CD4-positive, alpha-beta T cell treated with Interleukin-17A for 4 hours (primary cell): ENCODE measurements at places on chromosomes 2 and 18.

DNA sequence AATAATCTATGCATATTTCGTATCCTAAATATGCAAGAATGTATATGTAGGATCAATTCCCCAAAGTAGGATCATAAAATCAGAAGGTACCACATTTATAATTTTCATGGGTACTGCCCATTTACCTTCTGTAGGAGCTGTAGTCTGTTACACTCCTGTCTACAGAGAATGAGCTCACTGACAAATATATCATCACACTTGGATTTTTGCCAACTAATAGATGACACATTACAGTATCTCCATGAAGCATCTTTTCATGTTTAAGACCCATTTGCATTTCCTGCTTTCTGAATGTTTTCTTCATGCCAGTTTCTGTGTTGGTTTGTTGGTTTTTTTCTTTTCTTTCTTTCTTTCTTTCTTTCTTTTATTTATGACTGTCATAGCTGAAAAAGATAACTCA lies 70.9 kb upstream of the EML6 start:
- DNase-seq = no peak

DNA sequence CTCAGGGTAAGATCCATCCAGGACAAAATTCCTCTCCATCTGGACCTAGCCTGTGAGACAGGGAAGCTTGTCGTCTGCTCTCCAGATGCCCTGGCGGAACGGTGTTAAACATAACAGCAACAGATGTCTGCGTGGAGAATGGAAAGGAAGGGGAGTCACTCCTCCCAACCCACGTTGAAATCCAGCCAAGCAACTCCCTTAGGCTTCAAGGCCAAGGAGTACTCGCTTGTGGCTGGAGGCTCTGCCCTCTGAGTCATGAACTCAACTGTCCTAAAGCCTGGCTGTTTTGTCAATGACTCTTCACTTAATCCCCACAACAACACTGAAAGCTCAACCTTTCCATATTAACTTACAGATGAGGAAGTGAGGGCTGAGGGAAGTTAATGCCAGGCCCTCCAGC lies 42.2 kb downstream of the TPO start:
- DNase-seq = no peak

DNA sequence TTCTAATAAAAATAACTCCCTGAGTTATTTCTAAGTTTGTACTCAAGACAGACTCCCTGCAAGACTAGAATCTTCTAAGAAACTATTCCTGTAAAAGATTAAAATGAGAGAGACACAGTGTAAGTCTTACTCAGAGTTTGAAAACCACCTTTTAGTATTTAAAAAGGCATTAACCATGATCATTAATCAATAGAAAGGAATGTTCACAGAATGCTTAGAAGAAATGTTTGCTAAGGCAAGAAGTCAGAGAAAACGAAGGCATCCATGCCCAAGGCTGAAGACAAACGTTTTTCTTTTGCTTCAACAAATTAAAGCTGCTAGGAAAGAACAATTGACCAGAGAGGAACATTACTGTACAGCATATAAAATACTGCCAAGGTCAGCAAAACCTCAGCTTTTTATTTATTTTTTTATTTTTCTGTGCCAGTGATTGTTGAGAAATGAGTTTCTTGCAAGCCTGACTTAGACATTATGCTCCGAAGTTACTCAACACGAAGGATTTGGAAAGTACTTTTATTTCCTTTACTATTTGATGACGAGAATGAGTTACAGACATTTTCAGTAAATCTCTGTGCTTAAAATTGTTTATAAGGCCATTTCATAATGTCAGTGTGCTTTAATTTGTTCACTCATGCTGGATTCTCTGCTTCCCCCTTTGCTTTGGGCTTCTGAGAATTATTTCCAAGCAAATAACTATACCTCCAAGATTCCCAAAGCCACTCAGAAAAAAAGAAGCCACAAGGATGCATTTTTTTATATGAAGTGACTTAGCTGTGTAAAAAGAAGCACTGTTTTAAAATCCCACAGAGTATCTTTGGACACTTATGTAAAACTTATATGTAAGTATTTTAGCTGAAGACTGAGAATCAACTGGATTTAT lies 20.5 kb downstream of the RND3 start:
- no peak for DNase-seq

GRCh38 chr18:61541673-61542072 lies 208.4 kb downstream of the CDH20 start:
- DNase-seq = no peak

DNA sequence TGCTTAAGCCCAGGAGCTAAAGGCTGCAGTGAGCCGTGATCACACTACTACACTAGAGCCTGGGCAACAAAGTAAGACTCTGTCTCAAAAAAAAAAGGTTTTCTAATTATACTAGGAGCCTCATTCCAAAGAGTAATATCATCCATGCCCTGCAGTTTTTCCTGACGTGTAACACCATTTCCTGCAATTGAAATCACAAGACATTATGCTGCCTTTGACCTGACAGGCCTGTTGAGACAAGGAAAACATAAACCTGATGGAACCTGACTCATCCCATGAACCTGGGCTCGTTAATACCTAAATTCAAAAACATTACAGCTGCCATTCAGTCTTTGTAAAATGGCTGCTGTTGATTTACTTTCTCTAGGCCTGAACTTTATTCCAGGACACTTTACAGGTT lies 58.7 kb upstream of the PEX13 start:
- no peak for DNase-seq

DNA sequence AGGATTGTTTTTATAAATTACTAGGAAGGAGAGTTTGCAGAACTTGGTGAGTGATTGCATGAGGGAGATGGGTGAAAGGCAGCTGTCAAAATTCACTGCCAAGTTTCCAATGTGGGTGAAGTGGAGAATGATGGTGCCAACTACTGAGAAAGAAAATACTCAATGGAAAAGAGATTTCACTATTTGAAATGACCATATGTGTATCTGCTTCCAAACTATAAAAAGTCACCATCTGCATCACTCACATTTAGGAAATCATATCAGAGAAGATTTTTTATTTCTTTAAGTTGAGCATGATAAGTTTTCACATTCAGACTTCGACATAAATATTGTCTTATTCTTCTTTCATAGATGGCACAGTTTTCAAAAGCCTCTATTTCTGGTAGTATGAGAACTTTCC lies 570.0 kb upstream of the DSEL start:
- DNase-seq = no peak

DNA sequence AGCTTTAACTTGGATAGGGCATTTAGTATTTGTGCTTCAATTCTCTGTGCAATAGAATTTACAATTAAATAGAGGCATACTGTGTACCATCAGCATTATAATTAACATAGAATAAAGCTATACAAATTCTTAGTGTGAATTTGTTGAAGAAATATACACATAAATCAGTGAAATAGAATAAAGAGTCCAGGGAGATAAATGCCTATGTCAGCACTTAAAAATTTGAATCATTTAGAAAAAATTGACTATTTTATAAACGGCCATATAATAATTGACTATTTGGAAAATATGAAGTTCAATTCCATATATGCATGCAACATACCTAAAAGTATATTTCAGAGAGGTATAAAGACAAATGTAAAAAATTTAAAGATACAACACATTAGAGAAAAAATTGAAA lies 348.7 kb downstream of the NR4A2 start:
- no peak for DNase-seq

DNA sequence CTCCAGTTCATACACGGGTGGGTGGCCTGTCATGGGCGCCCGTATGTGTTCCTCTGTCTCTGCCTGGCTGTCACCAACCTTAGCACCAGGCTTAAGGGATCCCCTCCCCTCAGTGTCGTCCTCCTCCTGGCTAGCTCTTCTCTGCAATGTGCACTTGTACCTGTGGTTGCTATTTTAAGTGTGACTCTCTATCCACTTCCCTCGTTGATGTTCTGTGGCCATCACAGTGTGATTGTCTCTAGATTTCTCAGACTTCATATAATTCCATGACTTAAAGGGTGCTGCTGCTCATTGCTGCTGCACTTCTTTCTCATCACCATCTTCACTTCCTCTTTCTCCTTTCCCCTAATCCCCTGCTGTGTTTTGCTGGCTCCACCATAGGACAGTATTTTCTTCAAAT lies 143.4 kb downstream of the EML6 start:
- DNase-seq = no peak

- no peak for DNase-seq
These were observed 11.4 kb downstream of the AGAP1 start for GRCh38 chr2:235505181-235505741.

DNA sequence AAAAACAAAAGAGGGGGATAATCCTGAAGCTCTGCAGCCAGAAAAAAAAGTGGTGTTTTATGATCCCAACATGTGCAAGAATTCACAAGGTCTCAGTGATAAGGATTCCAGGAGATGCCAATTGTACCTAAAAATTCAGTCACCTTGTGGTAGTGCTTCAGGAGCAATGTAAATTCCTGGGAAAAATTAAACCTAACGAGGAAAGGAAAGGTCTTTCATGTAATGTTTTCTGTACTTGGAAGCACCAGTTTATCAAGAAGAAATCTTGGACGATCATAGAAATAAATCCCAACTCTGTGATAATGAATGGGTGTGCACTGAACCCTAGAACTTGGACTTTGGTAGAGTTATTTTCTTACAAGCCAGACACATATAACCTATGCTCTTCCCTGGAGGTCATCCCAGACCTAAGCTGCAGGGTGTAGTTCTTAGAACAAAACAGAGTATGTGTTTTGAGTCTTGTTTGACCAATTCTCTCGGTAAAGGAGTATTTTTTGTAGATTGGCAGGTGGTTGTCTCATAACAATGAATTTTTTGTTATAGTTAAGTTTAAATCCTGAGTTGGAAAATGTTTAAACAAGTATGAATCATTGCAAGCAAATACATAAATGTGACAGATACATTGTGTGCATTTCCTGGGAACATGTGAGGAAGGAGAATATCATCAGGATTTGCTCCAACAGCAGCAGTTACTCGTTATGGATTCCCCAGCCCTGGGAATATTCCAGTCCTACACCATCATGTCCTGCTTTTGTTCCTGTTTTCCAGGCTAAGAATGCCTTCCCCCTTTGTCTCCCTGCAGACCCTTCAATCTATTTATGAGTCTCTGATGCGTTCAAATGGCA lies 224.6 kb downstream of the NAPG start:
- no peak for DNase-seq

DNA sequence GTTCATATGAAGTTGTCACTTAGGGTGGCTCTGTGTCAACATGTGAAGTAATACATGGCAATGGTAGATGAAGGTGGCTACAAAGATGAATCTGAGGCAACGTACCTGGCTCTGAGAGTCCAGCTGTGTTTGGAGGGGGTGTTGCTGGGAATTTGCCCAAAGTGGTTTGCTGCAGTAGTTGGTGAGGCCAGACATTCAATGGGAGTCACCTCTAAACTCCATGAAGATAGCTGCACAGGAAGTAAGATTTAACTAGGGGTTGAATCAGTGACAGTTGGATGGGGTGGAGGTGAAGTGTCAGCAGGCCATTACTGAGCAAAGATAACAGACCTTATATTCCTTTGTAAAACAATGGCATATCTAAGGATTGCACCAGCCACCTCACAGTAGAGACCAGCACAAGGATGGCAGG lies 71.8 kb downstream of the NUP35 start:
- no peak for DNase-seq

- DNase-seq = no peak
These were observed 71.2 kb upstream of the SEC11C start for GRCh38 chr18:59068276-59069071.

DNA sequence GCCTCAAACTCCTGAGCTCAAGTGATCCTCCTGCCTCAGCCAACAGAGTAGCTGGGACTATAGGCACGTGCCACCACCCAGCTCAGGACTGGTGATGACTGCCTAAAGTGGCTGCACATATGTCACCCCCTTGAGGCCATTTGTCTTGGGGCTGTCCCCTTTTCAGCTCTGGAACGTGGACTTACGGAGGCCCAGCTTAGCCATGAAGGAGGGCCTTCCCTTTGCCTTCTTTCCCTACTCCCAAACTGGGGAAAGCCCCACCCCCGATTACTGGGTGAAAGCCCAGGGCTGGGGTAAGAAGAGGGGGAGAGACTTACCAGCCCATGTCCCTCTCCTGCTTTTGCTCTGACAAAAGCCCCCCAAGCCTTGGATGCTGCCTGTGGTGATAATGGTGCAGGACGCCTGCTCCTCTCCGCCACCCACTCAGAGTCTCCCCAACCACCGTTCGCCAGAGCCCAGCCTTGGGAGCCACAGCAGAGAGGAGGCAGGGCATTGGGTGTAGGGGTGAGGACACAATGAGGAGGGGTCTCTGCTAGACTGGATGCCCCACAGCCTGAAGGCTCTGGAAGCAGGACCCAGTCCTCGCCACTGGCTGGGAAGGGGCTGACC lies 2.5 kb upstream of the DUSP2 start:
- DNase-seq = no peak

GRCh38 chr2:143901185-143901842 lies 618.6 kb downstream of the ZEB2 start:
- DNase-seq = no peak

GRCh38 chr2:59250307-59250677 lies 1009.2 kb upstream of the FANCL start:
- DNase-seq = no peak

- no peak for DNase-seq
These were observed 193.0 kb downstream of the ACKR3 start for GRCh38 chr2:236762628-236763027.

DNA sequence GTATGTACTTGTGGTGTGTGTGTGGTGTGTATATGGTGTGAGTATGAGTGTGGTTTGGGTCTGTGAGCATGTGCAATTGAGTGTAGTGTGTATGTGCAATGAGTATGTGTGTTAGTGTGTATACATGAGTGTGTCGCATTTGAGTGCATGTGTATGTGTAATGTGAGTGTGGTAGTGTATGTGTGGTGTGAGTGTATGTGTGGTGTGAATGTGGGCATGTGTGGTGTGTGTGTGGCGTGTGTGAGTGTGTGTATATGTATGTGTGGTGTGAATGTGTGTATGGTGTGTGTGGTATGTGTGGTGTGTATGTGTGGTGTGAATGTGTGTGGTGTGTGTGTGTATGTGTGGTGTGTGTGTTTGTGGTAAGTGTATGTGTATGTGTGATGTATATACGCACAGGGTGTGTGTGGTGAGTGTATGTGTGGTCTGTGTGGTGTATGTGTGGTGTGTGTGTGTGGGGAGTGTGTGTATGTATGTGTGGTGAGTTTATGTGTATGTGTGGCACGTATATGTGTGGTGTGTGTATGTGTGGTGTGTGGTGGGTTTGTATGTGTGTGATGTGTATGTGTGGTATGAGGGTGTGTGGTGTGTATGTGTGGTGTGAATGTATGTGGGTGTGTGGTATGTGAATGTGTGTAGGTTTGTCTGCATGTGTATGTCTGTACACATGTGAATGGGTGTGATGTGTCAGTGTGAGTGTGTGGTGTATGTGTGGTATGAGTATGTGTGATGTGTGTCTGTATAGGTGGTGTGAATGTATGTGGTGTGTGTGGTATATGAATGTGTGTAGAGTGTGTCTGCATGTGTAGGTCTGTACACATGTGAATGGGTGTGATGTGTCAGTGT lies 123.4 kb downstream of the DOCK10 start:
- DNase-seq = no peak

GRCh38 chr2:235911125-235911524 lies 257.1 kb downstream of the GBX2 start:
- DNase-seq = no peak

DNA sequence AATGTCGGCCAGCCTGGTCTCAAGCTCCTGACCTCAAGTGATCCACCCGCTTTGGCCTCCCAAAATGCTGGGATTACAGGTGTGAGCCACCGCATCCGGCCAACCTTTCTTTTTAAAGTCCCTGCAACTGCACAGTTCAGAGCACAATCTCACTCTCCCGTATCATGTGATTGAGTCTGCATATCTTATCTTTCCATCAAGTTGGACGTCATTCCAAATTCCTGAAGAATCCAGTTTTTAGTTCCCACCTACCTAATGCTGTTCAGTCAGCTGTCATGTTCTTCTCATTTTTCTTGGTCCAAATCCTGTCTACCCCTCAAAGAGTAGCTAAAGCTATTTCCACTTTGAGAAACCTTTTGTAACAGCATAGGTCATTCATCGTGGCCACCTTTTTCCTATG lies 110.8 kb upstream of the FBXO11 start:
- DNase-seq = no peak
